ENCODE measurements at places on chromosomes 1 and 21.

DNA sequence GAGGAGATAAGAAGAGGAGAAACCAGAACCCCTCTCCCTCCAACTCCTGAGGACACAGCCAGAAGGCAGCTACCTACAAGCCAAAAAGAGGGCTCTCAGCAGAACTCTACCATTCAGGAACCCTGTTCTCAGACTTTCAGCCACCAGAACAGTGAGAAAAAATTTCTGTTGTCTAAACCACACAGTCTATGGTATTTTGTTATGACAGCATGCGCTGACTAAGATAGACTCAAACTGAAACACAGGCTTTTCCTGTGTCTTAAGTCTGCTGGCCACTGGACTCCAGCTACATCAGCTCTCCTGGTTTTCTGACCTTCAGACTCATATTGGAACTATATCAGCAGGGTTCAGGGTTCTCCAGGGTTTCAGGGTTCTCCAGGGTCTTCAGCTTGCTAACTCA is 126.5 kb upstream of the TNFSF4 start:
- DNase-seq = no peak

DNA sequence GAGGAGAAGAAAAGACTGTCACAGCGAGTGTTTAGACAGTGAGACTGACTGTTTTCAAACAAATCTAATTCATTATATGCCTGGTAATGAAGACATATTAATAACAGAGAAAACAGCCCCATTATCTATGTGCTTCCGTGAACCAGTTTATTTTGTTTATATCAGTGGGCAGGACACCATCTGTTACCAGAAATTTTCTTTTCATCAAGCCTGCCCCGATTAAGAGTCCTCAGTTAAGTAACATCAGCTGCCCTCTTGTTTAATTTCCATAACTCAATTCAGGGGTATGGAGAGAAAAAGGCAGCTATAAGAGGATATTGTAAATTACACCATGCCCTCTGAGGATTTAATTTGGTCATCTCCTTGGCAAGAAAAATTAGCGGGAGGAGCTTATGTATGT is 94.0 kb downstream of the TMEM200B start:
- no peak for DNase-seq

GRCh38 chr1:172704420-172705210 is 45.7 kb downstream of the FASLG start:
- DNase-seq = no peak

GRCh38 chr1:44581205-44581604 is 93.1 kb downstream of the TMEM53 start:
- DNase-seq = no peak

DNA sequence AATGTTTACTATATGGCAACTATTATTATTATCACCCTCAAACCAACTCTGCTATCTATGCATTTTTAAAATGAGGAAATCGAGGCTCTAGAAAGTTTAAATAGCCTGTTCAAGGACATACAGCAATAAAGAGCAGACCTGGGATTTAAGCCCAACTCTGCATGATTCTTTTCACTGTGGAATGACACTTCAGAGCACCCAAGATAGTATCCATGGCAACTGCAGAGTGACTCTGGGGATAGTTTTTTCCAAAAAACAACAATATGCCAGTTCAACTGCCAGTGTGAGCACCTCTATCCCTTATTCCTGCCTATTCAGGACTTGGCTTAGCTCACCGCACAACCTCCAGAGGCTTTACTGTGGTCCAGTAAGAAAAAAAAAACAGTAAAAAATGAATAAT is 293.9 kb downstream of the BRINP2 start:
- DNase-seq = no peak

DNA sequence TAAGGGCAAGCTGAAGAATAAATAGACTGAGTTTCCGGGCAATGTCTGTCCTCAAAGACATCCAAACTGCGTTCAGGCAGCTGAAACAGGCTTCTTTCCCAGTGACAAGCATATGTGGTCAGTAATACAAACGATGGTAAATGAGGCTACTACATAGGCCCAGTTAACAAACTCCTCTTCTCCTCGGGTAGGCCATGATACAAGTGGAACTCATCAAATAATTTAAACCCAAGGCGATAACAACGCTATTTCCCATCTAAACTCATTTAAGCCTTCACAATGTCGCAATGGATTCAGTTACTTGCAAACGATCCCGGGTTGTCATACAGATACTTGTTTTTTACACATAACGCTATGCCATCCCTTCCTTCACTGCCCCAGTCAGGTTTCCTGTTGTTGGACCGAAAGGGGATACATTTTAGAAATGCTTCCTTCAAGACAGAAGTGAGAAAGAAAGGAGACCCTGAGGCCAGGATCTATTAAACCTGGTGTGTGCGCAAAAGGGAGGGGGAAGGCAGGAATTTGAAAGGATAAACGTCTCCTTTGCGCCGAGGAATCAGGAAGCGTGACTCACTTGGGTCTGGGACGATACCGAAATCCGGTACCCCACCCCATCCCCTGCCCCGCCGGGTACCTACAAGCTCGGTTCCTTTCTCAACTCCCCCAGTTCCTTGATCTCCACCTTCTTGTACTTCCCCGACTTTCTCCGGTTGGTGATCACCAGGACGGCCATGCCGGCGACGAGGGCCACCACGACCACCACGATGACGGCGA is 1.3 kb downstream of the TACSTD2 start:
- no peak for DNase-seq

- no peak for DNase-seq
These were observed 10.3 kb downstream of the ALDH9A1 start for GRCh38 chr1:165688046-165688445.

DNA sequence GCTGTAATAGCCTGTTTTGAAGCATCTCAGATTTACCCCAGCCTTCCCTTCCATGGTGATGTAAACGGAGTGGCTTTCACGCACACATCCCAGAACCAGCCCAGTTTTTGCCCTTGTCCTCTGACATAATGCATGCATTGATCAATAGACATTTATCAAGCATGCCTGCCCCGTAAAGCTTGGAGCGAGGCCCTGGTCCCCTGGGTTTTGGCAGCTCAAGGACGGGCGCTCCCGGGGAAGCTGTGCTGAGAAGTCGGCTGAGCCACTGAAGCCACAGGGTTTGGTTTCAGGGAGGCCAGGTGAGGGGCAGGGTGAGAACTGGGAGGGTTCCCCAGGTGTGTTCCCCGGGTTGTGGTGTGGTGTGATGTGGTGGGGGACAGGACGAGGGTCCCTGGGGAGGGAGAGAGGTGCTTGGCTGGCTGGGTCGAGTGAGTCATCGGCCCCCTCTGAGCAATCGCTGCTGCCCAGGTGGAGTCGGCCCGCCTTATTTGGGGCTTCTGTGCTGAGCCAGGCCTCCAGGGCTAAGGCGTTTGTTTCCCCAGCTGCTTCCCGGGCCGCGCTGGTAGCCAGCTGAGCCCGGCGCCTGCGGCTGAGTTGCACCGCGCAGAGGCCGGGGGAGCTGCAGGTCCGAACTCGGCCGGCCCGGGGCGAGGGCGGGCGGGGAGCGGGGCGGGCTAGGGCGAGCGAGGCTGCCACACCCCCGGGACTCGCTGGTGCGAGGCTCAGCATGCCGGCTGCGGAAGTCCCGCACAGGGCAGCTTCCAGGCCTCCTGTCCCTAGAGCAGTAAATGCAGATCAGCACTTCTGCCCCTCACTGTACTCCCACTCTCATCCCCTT is 23.6 kb downstream of the ATP2B4 start:
- DNase-seq = peak; percentile 17

DNA sequence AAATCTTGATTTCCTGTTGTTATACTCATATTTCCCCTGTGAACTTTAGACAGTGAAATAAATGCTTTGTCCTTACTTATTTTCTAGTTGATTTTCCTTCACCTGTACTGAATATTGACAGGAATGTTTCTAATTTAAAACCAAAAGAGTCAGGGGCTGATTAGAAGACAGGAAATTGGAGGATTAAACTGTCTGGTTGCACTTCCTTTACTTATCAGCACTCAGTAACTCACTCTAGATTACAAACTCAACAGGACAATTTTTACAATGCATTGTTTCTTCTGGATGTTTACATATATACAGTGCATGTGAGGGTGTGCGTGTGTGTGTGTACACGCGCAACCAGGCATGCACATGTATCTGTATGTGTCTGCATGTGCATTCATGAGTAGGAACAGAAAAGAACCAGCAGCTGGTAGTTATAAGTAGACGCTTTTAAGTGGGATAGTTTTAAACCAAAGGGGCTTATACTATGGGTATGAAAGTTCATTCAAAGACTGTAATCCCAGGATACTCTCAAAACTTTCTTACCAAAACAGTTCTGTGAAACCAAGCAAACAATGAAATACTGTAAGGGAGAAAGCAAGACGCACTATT is 212.0 kb upstream of the NFIA start:
- no peak for DNase-seq

DNA sequence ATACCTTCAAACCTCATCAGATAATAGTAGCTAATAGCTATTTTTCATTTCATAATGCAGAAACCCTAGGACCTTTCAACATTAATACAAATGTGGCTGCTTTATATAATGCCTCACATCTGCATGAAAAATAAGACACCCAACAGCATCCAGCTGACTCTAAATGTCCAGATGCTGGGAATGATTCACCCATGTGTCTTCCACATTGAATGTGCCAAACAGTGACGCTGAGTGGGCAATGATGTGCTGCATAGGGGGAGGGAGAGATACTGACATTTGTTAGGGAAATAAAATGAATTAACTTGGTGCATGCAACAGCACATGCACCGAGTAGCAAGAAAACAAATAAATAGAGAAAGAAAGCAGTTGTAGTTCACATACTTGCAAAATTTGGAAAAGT is 199.3 kb downstream of the DSCAM start:
- DNase-seq = no peak

GRCh38 chr1:230170622-230171021 is 103.6 kb downstream of the GALNT2 start:
- DNase-seq = no peak

GRCh38 chr1:170734412-170735175 is 70.7 kb downstream of the PRRX1 start:
- DNase-seq = no peak

- no peak for DNase-seq
These were observed 42.5 kb downstream of the IFI44 start for GRCh38 chr1:78691995-78692747.

DNA sequence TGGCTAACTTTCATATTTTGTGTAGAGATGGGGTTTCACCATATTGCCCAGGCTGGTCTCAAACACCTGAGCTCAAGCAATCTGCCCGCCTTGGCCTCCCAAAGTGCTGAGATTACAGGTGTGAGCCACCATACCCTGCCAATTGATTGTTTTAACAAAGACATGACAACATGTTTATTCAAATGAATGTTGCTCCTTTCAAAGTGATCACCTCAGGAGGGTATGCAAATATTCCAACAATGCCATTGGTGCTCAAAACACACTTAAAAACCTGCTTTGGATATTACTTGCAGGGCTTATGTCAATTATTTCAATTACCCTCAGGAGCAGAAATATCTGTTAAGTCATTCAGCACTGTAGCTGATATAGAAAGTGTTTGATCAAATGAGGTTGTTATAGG is 7.9 kb downstream of the LAX1 start:
- DNase-seq = no peak

DNA sequence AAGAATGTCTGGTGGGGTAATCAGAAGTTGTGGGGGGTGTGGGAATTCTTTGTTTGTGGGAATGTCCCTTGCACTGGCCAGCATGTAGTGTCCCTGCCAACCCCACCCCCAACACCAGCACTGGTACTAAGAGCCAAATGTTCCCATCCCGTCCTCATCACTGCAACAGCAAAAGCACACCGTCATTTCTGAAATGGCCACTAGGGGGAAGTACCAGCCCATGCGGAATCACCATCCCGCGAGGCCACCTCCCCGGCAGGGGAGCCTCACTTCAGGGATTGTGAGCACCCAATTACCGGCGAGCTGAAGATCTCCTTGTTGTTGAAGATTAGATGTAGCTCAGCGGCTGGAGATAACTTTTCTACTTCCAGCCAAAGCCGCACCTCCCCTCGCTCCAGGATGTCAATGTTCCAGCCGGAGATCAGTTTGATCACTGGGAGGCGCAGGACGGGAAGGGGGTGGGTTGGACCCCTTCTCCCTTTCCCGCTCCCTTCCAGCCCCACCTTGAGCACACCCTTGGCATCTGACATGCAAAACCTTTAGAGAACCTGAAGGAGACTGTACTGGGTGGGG is 41.0 kb downstream of the MYOM3 start:
- DNase-seq = peak; percentile 76

GRCh38 chr1:151716771-151717631 is at the start of gene CELF3:
Gene CELF3, minus strand, starts transcription at chr1:151716803. Its CDS starts 783 bp downstream, at chr1:151716020.
- DNase-seq = peak; percentile 93

DNA sequence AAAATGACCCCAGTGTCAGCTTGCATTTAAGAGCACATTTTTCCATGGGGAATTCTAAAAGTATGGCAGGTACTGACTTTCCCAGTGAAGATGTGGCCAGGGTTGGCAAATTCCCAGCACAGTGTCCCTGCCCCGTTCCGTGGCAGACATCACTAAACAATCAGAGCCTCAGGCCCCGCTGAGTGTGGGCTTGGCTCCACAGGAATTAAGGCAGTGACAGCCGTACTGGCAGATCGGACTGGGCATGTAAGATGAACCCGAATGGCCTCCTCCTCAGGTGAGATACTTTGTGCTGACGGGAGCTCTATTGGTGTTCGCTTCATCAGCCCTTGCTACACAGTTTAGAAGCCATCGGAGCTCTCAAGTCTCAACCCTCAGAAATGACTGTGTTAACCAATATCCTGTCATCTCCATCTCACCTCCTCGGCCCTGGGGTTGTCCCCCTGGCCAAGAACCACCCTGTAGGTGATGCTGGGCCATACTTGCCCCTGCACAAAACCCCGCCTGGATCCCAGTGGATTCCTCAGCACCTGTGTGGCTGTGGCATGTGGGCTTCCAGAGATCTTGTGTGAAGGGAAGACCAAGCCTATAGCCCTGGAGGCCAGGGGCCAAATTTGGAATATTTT is 29.0 kb upstream of the ABCG1 start:
- no peak for DNase-seq

DNA sequence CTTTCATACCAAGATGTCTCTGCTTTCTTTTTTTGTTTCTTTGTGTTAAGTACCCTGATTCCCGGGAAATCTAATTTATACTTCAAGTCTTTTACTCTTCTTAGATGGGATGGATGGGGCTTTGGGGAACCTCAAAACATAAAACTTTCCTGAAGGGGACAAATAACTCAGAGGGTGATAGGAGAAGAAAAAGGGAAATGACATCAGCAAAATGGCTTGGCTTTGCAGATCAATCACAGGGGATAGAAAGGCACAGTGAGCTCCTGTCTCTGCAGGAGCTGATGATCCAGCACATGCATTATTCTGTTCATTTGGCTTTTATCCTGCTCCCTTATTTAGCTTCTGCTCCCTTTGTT is 1.4 kb upstream of the CA14 start:
- DNase-seq = no peak

GRCh38 chr1:67711855-67712212 is 26.8 kb downstream of the GADD45A start:
- no peak for DNase-seq

Data from COR-L47 (cell line).